ENCODE measurements at places on chromosomes 5 and 9.
A peak's percentile ranks its signal among the peaks of the same experiment; 100 is the strongest.

DNA sequence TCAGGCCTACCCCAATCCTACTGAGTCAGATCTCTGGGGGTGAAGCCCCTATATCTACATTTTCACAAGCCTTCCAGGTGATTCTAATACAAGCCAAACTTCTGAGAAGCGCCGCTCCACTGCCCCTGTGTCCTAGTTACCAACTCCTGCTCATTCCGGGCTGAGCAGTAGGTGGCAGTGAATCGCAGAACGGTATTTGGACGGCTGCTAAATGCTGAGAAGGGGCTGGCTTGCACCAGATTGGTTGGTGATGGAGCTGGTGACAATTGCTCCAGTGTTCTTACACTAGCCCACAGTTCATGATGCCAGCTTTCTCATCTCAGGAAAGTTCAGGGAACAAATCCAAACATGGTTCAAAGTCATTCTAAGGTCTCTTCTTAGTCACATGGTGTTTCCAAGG, 31.1 kb upstream of the FGF1 start:
- DNase-seq = peak; percentile 40

- DNase-seq = no peak
Observed at GRCh38 chr5:140565780-140566095, 1.1 kb downstream of the SLC35A4 start.

- no peak for DNase-seq
Observed at GRCh38 chr5:133967698-133968203, 674 bp downstream of the C5orf15 start.

- no peak for DNase-seq
Observed at GRCh38 chr5:40437452-40437861, 242.3 kb upstream of the PTGER4 start.

- no peak for DNase-seq
Observed at GRCh38 chr5:30239331-30240022, 954.0 kb upstream of the CDH6 start.

- no peak for DNase-seq
Observed at GRCh38 chr9:10112798-10113197, 500.0 kb downstream of the PTPRD start.

DNA sequence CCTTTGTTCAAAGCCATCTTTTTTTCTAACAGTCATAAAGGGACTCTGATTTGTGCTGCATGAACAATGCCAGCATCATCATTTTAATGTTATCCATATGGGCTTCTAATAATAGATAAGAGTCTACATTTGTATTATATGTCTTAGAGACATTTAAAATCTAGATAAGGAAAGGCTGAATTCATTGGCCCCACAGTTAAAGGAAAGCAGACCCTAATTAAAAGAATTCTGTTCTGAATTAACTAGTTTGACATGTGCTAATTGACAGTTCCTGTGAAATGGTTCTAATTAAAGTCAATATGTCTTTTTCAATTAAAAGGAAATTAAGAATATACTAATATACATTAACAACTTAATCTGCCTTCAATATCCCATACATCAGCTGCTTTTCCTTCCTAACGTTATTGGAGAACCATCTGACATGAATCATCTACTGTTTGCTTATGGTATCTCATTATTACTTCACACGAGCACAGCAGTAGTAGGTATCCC, 104.7 kb downstream of the NR2F1-AS1 start:
- no peak for DNase-seq

DNA sequence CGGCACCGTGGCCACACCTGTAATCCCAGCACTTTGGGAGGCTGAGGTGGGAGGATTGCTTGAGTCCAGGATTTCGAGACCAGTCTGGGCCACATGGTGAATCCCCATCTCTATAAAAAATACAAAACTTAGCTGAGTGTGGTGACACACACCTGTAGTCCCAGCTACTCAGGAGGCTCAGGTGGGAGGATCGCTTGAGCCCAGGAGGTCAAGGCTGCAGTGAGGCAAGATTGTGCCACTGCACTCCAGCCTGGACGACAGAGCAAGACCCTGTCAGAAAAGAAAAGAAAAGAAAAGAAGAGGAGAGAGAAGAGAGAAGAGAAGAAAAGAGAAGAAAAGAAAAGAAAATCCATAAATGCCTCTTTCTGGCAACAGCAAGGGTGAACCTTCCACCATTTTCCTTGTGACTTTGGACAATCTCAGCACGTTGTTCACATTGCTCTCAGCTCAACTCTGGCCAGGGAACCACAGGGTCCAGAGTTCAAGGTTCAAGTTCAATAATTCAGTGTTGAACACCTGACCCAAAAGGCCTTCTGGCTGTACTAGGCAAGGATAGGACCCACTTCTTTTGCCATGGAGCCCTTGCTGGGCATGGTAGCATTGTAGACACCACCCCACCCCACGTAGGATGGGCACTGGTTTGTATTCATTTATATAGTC, 14.6 kb upstream of the DUSP1 start:
- DNase-seq = no peak

GRCh38 chr5:111280282-111280951, 56.2 kb downstream of the CAMK4 start:
- no peak for DNase-seq

- no peak for DNase-seq
Observed at GRCh38 chr5:126692971-126693370, 84.0 kb upstream of the LMNB1 start.

DNA sequence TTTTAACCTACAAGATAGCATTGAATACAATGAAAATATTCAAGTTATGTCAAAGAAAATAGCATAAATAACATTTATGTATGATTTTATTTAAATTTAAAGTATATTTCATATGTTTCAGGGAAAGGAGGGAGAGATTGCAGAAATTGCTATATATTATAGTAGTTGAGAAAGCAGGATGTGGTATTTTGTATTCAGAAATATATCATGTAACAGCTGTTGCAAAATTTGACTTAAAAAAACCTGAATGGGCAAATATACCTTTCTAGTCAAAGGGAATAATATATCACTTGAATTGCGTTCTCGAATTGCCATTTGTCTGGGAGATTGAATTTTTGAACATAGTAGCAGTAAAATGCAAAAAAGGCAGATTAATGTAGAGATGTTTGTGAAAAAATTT, 80.6 kb downstream of the PAM start:
- DNase-seq = no peak

DNA sequence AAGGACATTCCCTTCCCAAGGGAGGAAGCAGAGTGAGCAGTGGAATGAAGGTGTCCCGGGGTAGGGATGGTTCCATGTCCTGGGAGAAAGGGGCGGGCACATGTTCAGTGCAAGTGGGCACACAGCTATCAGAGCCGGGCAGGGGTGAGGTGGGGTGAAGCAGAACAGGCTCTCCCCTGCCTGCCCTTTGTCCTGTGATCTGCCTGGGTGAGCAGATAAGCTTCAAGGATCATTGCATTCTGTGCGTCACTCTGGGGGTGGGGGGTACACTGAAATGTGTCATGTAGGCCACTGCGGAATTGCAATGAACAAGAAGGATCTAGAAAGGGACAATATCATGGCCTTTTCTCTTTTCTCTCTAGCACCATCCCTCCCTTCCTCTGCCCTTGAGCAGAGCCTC, 61.7 kb upstream of the SHB start:
- DNase-seq = no peak

- no peak for DNase-seq
Observed at GRCh38 chr9:135770203-135770535, 68.2 kb downstream of the KCNT1 start.

- DNase-seq = no peak
Observed at GRCh38 chr5:74667396-74667795, 17.6 kb upstream of the HEXB start.

DNA sequence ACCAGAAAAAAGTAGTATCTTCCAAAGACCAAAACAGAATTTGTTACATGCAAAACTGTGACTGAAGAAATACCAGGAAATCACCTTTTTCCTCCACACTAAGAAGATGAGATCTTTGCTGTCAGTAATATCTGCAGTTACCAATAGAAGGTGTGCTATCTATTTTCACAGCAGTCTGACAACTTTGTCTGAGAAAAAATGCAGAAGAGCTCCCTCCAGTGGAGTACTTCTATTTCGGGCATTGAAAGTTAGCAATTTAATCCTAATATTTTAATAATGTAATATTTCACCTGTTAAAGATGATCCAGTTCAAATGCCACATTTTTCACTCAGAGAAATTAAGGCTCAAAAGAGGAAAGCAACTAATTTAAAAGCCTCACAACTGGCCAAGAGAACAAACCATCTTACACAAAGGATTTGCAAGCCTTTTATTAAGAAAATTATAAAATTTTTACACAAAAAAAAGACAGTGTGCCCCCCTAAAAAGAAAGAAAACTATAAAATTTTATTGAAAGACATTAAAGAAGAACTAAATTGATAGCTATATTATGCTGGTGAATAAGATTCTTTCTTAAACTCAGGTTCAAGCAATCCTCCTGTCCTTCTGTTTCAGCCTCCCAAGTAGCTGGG, 50.6 kb downstream of the DEPDC1B start:
- peak; percentile 23 for DNase-seq

DNA sequence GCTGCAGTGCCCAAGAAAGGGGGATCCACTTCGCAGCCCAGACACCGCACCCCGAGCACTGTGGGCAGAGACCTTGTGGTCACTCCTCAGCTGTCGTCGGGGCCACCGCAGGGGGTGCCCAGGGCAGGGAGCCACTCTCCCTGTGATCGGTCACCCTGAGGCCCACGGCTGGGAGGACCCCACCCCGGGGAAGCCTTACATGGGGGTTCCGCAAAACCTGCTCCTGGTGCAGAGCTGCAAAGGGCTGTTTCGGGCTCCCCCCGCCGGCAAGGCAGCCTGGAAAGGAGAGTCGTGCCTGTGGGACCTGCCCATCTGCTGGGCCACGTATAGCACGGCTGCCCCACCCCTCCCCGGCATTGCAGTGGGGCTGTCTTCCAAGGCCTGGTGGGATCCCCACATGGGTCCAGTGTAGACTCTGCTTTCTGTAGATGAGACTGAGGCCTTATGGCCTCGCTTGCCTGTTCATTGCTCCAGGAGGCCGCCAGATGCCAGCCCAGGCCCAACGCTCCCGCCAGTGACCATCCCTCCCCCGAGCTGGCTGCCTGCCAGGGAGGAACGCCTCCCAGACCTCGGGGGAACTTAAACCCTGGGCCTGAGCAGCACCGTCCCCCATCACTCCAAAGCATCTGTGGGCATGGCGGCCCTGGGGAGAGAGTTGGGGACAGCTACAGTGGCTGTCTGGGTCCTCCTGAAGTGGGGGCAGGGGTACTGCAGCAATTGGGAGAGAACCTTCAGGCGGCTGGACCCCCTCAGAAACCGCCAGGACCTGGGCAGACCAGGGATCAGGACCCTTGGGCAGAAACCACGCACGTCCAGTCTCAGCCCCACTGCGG, 1.6 kb upstream of the DNLZ start:
- no peak for DNase-seq

GRCh38 chr5:56666901-56667300, 148.4 kb upstream of the MAP3K1 start:
- DNase-seq = no peak

GRCh38 chr9:21965401-21965951, 28.7 kb downstream of the CDKN2A start:
- no peak for DNase-seq

GRCh38 chr5:35954175-35954574, 15.8 kb upstream of the CAPSL start:
- no peak for DNase-seq

- no peak for DNase-seq
Observed at GRCh38 chr9:70817311-70817710, 304.1 kb downstream of the TRPM3 start.

DNA sequence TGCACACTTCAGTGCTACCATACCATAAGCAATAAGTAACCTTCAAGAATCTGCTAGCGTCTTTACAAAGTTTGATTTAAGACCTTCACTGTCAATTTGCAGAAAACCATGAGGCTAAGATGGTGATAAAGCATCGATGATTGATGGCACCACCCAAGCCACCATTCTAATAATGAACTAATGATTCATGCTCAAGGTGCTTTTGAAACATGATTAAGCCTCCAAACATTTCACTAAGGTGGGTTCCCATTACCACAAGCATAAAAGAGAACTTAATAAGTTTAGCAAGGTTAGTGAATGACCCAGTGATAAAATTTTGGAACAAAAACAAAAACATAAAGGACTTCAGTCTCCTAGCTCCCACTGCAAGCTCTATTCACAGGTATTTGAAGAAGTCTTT, 214.7 kb downstream of the FBXL17 start:
- no peak for DNase-seq

DNA sequence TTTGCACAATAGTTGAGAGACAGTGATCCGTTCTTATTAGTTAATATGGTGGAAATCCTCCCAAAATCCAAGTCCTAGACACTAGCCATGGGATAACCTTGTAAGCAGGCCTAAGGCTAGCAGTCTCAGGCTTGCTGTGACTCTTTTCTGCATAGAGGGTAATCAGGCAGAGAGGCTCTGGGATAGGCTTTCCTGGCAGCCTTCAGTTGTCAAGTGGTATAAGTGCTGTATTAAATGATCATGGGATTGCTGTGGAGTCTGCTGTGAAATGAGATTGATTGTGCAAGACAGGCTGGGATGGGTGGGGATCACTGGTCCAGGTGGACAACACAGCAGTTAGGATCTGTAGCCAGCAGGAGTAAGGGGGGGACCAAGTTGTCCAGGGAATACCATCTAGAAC, 416.4 kb downstream of the TLE4 start:
- DNase-seq = no peak

- DNase-seq = no peak
Observed at GRCh38 chr9:85416715-85417114, 325.0 kb downstream of the AGTPBP1 start.

DNA sequence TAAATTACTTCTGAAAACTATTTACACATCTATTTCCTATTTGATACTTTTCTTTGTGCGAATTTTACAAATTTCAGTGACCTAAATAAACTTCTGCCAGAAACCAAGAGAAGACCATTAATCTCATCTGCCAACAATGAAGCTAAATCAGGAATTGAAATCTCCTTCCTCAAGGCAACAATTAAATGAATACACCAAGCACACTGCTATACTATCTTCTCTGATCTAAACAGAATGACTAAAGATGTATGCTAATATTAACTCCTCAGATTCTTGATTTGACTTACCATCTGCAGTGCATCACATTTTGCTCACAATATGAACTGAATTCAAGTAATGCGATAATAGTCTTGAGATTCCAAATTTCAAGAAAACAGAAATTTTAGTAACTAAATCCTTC, 82.3 kb downstream of the CEP120 start:
- no peak for DNase-seq

GRCh38 chr5:135631391-135631790, 52.6 kb upstream of the CXCL14 start:
- DNase-seq = no peak

- DNase-seq = no peak
Observed at GRCh38 chr9:103900466-103900865, 193.6 kb upstream of the SMC2 start.

- DNase-seq = no peak
Observed at GRCh38 chr9:6506571-6506970, 93.6 kb downstream of the UHRF2 start.

- DNase-seq = no peak
Observed at GRCh38 chr5:150946351-150946905, 41.6 kb upstream of the ZNF300 start.

GRCh38 chr9:123658792-123659191, 271.1 kb downstream of the DENND1A start:
- no peak for DNase-seq

- no peak for DNase-seq
Observed at GRCh38 chr5:106584268-106584667, 1086.5 kb downstream of the EFNA5 start.

GRCh38 chr9:84709056-84709455, 39.5 kb downstream of the NTRK2 start:
- no peak for DNase-seq

GRCh38 chr5:132066871-132067270, 6.4 kb downstream of the IL3 start:
- DNase-seq = no peak

GRCh38 chr5:124583469-124584350, 162.7 kb downstream of the ZNF608 start:
- DNase-seq = no peak

All from CD4-positive, alpha-beta T cell (primary cell).